T-helper 2 cell treated with Interferon-gamma antibody and Interleukin-4, amounts not matched to agents 5 μg/mL and 100 μg/mL, for 36 hours (primary cell): ENCODE measurements at places on chromosomes 3 and 15.

- no peak for DNase-seq
Observed at GRCh38 chr3:39202094-39202493, 9.7 kb upstream of the XIRP1 start.

DNA sequence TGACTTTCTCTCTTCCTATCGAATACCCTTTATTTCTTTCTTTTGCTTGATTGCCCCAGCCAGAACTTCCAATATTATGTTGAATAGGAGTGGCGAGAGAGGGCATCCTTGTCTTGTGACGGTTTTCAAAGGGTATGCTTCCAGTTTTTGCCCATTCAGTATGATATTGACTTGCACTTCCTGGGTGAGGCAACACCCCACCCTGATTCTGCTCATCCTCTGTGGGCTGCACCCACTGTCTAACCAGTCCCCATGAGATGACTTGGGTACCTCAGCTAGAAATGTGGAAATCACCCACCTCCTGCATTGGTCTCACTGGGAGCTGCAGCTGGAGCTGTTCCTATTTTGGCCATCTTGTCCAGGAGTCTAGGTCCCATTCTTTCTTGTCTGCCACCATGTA, 44.8 kb upstream of the KCNH8 start:
- no peak for DNase-seq

DNA sequence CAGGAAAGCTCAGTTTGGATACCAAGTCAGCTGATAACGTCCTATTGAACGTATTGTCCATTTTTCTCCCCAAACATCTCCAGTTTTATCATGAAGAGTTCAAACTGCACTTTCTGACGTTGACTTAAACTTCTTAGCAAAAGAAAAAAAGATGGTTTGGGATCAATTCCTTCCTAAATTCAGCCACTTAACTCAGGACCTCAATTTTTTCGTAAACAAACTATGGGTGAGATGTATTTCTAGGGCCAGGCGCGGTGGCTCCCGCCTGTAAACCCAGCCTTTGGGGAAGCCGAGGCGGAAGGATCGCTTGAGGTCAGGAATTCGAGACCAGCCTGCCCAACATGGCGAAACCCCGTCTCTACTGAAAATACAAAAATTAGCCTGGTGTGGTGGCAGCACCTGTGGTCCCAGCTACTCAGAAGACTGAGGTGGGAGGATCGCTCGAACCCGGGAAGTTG, 464 bp upstream of the MRPS25 start:
- DNase-seq = no peak

DNA sequence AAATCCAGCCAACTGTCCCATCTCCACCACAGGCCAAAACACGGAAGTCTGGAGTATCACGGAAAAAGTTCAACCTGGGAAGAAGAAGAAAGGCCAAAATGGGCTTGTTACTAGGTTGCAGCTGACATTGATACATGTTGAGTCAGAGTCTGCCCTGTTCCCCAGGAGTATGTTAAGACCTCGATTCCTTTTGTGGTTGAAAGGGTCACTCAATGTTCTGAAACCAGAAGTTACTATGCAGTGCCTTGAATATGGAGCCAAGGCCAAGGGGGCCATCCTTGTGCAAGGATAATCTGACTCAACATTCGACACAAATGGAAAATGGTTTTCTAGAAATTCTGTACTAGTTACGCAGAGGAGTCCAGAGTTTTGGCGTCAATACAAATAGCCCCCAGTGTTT, 104.2 kb downstream of the DGKG start:
- no peak for DNase-seq

- no peak for DNase-seq
Observed at GRCh38 chr15:67465196-67465952, 55.6 kb upstream of the C15orf61 start.

GRCh38 chr15:81418891-81419290, 44.9 kb upstream of the TMC3 start:
- DNase-seq = no peak

DNA sequence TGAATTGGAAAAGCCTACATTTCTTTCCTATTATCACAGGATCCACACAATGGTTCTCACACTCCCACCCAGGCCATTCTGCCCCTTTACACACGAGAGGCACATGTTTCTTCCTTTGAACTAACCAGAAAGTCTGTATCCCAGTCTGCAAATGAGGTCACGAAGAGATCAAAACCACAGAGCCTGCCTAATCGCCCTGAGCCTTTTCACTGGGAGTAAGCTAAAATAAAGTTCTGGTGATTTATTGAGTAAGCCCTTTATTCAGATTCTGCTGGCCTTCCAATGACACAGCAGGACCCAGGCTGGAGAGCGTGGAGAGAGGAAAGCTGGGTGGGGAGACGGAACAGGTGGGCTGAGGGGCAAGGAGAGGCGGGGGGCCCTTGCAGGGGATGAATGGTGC, 78.7 kb downstream of the ATP1B3 start:
- no peak for DNase-seq

DNA sequence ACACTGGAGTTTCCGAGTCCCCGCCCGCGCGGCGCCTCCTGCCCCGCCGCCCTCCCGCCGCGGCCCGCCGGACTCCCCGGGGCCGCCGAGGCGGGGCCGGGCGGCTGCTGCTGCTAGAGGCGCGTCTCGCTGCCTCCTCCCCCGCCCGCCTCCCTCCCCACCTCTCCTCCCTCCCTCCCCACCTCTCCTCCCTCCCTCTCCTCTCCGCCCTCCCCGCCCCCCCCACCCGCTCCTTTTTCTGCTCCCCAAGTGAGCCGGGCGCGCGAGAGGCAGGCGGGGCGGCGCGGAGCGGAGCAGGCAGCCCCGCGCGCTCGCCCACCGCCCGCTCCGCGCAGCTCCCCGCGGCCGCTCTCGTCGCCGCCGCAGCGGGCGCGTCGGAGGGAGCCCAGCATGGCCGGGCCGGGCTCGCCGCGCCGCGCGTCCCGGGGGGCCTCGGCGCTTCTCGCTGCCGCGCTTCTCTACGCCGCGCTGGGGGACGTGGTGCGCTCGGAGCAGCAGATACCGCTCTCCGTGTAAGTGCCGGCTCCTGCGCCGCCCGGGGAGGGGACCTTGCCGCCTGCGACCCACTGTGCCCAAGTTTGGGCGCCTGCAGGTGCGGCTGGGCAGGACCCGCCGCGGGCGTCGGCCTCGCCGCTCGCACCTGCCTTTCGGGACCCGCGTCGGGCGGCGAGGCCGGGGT, at the start of gene CACNA2D3:
TSS of gene CACNA2D3 (plus strand) at position 229 of the 679 bp plus-strand sequence.
- no peak for DNase-seq

- no peak for DNase-seq
Observed at GRCh38 chr3:155585384-155585783, 159.5 kb downstream of the PLCH1 start.

GRCh38 chr15:33113666-33114373, 80.7 kb downstream of the FMN1 start:
- DNase-seq = no peak

- no peak for DNase-seq
Observed at GRCh38 chr3:152076148-152076547, 192.6 kb upstream of the MBNL1 start.

- DNase-seq = no peak
Observed at GRCh38 chr15:66704803-66705153, 2.7 kb downstream of the SMAD6 start.

GRCh38 chr15:25525741-25526140, 86.9 kb upstream of the UBE3A start:
- no peak for DNase-seq

DNA sequence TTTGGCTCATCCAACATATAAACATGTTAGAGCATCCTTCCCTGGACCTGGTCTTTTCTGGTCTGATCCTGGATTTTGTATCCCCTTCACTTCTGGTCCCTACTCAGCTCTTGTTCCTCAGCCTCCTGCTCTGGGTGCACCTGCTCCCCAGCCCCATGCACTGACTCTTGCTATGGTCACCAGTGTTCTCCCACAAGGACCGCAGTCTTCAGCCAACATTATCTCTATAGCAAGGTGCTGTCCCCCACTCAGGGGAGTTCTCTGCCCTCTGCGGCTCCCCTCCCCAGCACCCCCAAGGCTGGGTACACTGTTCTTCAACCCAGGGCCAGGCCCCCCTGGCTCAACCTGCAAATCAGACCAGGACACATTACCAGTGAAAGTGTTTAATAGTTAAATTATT, 80.2 kb downstream of the SEC22A start:
- DNase-seq = no peak

DNA sequence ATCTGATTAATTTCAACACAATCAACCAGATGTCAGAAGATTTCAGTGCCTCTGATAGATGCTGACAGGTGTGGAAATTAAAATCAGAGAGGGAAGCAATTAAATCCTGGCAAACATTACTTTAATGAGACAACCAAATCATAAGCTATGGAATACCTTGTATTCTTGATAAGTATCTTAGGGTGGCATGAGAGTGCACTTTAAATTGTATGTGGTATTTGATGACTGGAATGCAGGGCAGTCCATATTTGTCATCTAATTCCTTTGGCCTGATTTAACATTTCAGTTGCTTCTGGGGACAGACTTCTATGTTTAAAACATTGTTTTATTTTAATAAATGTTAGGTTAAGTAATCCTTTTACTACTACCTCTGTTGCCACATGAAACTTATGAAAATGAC, 184.1 kb downstream of the LPP start:
- DNase-seq = no peak

GRCh38 chr3:69288161-69288895, 97.6 kb downstream of the FRMD4B start:
- DNase-seq = peak; percentile 56

DNA sequence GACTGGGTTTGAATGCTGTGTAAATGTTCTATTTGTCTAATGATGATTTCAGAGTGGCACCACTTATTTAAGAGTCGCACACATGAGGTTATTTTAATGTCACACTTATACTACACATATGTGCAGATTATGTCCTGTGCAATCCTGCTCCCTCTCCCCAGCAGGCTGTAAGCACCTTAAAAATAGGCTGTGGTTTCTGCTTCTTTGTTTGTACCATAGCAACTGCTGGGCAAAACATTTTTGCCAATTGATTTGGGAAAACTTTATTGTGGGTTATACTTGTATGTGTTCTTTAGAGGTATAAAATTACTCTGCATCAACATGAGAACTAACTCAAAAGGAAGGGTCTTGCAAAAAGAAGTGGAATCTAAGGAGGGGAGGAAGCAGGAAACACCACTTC, 318.5 kb downstream of the NTRK3 start:
- DNase-seq = no peak

DNA sequence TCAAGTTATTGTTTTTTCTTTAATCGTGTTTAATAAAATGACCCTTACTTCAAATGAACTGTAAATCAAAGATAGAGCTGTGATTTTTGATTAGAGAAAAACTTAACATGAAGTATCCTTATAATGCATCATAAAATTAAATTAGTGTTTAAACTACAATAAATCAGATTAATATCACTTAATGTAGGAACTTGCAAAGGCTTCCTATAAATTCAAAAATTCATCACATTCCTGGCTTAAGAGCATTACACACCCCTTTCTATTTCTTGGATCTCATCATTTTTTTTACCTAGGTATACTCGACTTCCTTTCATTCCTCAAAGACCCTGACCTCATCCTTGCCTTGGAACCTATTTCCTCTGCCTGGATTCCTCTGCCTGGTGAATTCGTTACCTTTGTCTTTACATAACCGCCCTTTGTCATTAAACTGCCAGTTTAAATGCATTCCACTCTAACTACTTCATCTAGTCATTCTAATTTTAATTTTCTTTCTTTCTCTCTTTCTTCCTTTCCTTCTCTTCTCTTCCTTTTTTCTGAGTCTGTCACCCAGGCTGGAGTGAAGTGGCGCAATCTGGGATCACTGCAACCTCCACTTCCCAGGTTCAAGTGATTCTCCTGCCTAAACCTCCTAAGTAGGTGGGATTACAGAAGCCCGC, 1244.5 kb downstream of the OTOL1 start:
- no peak for DNase-seq

DNA sequence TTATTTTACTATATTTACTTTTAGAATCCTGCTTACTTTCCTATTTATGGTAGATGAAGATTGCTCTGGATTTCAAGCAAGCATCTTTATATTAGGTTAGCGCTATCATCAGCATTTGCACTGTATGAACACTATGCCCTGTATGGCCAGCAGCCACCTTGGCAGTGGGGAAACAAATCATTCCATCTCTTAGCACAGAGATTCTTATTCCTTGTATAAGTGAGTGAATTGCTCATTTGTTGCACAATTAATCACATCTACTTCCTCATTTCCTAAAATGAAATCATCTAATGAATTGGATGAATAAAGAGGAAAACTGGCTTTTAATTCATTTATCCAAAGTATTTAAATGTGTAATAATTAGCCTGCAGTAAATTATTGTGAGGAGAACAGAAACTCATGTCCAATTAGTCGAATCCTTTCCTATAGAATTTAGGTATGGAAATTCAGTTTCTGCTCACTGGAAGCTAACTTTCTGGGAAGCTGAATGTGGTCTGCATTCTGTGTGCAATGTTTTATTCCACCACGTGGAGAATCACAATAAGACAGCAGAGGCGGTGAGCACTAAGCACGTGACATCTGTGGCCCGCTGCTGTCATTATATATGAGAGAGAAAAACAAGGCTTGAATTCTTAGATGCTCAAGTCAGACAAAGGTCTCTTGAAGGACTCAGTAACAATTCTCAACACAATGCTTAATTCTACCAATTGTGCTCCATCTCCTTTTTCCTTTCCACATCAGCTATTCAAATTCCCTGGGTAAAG, 93.4 kb downstream of the PEX5L start:
- no peak for DNase-seq

DNA sequence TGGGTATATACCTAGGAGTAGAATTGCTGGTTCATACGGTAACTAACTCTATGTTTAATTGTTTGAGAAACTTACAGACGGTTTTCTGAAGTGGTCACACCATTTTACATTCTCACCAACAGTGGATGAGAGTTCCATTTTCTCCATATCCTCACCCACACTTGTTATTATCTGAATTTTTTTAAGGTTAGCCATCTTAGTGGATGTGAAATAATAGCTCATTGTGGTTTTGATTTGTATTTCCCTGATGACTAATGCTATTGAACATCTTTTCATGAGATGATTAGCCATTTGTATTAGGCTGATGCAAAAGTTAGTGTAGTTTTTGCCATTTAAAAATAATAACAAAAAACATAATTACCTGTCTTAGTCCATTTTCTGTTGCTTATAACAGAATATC, 18.6 kb downstream of the CSTA start:
- DNase-seq = no peak

GRCh38 chr3:37999836-38000235, 9.2 kb downstream of the VILL start:
- DNase-seq = no peak

DNA sequence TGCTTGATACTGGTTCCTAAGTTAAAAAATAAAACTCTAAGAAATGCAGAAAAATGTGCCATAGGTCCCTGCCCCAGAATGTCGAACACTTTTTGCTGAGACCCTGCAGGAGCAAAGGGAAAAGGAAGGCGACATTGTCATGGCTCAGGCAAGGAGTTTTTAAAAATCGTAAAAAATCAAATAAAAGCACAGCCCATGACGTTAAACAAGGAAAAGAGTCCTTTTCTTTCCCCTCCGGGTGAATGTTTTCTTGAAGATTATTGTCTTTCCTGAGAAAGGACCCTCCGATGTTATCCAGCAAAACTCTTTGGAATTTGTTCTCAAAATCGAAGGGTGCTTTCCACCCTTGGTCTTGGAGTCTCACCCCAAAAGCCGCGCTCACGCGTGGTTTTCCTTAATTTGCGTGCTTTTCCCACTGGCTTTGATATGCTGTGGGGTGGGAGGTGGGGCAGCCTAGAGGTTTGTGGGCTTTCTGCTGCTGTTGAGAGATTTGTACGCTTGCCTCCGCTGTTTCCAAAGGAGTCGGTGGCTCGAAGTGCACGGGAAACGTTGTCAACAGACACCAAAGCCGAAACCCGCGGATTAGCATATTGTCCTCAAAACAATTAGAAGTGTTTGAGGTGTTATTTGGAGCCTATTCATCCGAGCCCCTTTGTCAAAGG, 2.9 kb downstream of the SOX14 start:
- no peak for DNase-seq
